CD4-positive, alpha-beta T cell treated with Interleukin-1 beta for 1 hour (primary cell): ENCODE measurements at places on chromosomes 3 and 15.

DNA sequence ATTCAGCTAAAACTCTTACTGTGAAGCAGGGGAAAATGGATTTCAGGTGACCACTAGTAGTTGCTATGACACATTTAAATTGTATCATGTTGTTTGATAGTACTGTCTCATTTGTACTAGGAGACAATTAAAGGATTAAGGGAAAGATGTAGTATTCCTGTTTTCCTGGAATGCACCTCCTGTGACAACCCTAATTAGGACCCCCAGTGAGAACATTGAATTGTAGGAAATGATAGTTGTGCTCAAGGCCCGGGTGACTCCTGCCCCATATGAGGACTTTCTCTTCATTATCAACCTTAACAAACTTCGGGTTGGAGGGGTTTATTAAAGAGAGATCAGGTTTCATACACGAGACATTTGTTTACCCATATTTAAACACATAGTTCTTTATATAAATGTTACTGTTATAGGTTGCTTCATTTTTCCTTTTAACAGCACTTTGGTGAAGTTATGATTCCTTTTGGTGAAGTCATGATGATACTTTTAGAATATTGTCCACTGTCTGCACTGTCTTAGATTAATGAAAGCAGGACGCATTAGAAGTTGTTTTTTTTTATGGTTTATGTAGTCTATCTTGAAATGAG lies 392.6 kb upstream of the NAALADL2 start:
- no peak for DNase-seq

DNA sequence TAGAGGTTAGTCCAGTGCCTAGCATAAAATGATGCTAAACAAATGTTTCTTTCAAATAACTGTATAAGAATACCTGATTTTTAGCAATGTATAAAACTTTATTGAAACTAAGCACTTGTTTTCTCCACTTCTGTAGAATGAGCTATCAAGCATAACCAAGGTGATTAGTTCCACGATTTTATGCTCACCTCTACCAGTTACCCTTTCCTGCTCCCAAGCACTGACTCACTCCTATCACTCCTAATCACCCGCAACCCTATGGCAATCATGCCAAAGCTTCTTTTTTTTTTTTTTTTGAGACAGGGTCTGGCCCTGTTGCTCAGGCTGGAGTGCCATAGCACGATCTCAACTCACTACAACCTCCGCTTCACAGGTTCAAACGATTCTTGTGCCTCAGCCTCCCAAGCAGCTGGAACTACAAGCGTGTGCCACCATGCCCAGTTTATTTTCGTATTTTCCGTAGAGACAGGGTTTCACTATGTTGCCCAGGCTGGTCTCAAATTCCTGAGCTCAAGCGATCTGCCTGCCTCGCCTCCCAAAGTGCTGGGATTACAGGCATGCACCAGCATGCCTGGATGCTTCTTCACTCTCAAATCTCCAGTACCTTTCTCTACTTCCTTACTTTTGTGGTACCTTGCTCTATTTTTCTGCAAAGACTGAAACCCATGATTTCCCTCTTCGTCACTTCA lies 3.9 kb downstream of the HSPBAP1 start:
- no peak for DNase-seq

GRCh38 chr3:31161889-31162288 lies 267.4 kb upstream of the GADL1 start:
- no peak for DNase-seq

- peak; percentile 71 for DNase-seq
Observed at GRCh38 chr3:194137506-194138474, 1.8 kb downstream of the HES1 start.

DNA sequence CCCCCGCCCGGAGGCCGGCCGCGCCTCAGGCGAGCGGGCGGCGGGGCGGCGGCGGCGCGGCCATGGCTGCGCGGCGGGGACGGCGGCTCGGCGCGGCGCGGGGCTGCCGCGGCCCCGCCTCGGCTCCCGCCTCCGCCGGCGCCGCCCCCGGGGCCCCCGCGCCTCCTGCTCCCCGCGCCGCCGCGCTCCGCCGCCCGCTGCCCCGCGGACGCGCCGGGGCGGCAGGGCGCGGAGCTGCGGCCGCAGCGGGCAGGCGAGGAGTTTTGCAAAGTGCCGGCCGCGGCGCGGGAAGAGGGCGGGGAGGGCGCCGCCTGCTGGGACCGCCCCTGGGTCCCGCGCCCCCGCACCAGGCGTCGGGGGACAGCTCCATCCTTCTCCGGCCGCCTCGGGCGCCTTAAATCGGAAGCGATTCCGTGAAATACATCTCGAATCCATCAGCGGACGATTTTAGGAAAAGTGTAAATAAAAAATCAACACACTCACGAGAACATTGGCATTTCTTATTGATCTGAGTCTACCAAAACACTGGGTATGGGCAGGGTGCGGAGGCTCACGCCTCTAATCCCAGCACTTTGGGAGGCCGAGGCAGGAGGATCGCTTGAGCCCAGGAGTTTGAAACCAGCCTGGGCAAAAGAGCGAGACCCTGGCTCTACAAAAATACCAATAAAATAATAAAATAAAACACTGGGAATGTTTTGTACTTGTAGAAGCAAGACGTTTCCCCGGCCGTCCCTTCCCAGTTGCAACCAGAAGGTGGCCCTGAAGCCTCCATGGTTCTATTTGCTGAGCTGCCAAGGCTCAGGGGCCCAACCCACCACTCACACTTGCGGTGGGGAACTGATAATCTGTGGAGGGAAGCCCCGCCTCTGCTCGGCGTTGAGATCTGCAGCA lies 136.9 kb downstream of the NUP210 start:
- DNase-seq = peak; percentile 17

- no peak for DNase-seq
Observed at GRCh38 chr3:60298141-60298540, 953.1 kb downstream of the FHIT start.

GRCh38 chr3:52030714-52031310 lies 25.6 kb downstream of the DUSP7 start:
- DNase-seq = no peak

- DNase-seq = no peak
Observed at GRCh38 chr15:58556541-58556940, 124.8 kb downstream of the LIPC start.

DNA sequence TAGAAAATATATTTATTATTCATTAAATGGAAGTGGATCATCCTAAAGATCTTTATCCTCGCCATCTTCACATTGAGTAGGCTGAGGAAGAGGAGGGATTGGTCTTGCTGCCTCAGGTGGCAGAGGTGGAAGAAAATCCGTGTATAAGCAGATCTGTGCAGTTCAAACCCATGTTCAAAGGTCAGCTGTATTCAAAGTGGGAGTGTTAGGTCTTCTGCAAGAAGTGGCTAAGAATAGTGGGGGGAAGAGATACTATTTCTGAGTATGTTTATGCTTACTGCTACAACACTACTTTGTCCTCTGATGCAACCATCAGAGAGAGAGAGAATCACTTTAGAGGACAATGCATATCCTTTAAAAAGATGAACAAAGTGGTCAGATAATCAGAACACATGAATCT lies 39.5 kb downstream of the YEATS2 start:
- no peak for DNase-seq

DNA sequence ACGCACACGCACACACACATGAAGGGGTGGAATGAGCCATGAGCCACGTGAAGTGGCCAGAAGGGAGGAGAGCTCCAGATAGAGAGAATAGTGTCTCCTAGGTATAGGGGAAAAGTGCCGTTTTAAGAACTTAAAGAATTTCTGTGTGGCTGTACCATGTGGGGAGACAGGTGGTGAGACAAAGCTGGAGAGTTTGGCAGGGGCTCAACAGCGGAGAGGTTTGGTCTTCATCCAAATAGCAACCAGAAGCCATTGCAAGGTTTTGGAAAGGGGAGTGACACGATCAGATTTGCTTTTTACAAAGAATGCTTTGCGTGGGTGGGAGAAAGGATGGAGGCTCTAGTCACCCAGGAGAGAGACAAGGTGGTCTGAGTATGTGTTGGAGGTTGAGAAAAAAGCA lies 146.0 kb downstream of the IL20RB start:
- DNase-seq = no peak

DNA sequence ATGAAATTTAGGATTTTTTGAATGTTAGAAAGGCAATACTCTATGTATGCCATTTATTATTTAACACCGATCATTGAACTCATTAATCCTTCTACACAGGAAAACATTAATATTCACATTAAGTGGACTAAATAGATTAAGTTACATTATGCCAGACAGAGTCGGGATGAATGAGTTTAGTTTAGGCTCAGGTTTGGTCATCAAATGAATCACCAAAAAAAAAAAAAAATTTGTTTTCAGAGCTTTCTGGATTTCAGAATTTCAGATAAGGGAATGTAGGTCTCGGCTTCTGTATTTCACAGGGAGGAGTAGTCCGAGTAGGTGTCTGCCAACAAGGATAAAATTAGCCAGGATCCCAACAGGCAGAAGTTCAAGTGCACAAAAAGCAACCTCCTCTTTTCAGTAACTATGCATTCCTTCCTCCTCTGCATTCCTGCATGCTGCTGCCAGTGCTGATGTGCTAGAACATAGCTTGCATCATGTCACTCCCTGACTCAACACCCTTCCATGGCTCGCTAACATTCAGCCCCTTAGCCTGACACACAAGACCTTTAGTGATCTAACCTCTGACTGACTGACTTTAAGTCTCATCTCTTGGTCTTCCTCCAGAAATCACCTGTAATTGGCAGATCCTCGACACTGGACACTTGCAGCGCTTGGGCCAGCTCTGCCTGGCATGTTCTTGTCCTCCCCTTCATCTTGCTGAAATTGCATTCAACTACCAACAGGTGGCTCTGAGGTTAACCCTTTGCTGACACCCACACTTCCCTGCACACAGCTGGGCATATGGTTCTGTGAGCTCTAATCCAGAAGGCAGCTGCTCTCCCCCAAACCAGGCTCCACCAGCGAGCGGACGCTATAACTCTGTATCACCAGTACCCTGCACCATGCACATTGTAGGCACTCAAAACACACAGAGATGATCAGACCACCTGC lies 145.4 kb upstream of the PROK2 start:
- no peak for DNase-seq

- DNase-seq = no peak
Observed at GRCh38 chr15:76176059-76176458, 116.3 kb downstream of the TMEM266 start.

DNA sequence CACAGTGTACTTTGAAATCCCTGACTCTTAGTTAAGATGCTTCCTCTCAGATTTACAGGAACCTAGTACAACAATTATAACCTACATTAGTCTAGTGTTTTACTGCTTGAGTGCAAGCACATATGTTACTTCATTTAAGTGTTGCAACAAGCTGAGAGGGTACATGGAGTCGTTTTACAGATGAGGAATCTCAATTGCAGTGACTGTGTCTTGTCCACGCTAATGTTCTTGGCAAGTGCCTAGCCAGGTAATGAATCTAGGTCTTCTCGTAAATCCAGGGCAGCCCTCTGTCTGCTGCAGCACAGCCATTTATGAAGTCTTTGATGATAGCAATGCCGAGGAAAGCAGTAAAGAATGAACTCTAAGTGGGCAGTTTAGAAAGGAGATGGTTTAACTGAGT lies 384.4 kb upstream of the ARPP21 start:
- DNase-seq = no peak

DNA sequence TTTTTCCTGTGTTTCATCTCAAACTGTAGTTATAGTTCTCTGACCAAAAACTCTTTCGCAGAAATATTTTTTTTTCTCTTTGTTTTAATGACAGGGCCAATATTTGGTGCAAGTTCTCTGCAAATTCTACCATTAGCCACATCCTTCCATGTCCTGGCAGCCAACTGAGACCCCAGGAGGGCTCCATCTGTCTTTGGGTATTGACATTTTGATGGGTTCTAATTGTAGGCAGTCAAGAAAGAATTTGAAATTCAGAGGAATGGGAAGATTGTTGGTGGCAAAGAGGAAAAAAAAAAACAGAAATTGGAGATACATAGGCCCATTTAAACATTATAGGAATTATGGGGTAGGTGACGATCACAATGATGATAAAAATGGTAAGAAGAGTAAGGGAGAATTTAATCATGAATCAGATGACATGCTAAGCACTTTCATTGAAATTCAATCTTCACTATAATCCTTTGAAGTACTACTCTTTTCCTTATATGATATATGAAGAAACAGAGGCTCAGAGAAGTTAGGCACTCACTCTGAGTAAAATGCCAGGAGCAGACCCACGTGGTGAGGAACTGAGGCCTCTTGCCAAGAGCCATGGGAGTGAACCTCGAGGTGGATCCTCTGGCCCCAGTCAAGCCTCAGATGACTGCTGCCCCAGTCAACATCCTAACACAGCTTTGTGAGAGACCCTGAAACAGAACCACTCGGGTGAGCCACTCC lies 151.4 kb downstream of the PDZRN3 start:
- DNase-seq = no peak

- no peak for DNase-seq
Observed at GRCh38 chr15:71250936-71251583, 135.8 kb downstream of the THSD4 start.

DNA sequence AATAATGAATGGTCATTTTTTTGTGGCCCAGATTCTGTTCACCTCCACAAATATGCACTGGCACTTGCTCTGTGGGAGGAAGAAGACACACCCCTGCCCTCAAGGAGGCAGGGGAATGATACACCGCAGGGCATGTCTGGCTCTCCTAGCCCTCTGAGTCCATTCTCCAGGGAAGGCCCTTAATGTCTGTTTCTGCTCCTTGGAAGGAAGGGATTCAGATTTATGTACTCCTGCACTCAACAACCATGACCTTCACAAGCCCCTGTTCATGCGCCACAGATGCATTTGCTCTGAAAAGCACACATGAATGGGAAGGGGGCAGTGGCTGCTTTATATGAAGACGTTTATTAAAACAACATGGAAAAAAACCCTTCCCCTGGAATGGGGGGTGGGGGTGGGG lies 333.8 kb downstream of the EPHB1 start:
- DNase-seq = no peak

- DNase-seq = no peak
Observed at GRCh38 chr3:150797155-150797554, 34.2 kb upstream of the SIAH2 start.

- no peak for DNase-seq
Observed at GRCh38 chr3:44125246-44125645, 116.4 kb upstream of the TOPAZ1 start.

DNA sequence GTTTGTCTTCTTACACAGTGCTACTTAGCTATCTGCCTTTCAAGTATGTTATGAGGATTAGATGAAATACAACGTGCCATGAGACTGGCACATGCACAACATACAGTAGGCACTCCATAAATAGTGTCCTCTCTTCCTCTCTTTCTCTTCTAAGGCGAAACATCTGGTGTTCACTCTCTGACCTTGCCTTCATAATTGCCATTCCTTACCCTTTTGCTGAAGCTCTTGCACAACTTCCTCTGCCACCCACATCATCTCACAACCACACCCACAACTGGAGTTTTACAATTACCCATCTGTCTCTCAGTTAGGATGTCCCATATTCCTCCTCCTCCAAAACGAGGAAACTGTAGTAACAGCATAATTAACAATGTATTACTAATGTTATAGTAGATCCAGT lies 26.4 kb upstream of the ACP3 start:
- DNase-seq = no peak

DNA sequence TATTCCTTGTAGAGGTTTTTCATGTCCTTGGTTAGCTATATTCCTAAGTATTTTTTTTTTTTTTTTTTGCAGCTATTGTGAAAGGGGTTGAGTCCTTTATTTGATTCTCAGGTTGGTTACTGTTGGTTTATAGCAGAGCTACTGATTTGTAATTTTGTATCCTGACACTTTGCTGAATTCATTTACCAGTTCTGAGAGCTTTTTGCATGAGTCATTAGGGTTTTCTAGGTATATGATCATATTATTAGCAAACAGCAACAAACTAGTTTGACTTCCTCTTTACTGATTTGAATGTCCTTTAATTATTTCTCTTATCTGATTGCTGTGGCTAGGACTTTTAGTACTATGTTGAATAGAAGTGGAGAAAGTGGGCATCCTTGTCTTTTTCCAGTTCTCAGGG lies 737.4 kb downstream of the ZNF385D start:
- no peak for DNase-seq
